ENCODE measurements at places on chromosomes 2 and 18. TPM values are rescaled to one million over a fixed set of nuclear protein-coding genes. Genes with fewer than 3 reads are reported as not detected.

Gene KCNJ3
- total RNA-seq = 1.6 TPM

Gene DYNAP
- total RNA-seq = not detected

GRCh38 chr2:27071990-27072830 is 756 bp upstream of the OST4 start:
- DNase-seq = no peak

Gene NPHP1
- total RNA-seq = 15.4 TPM

GRCh38 chr2:120641366-120641771 is 94.3 kb upstream of the GLI2 start:
- DNase-seq = no peak

Gene GATA6
- 3.0 TPM for total RNA-seq

Gene MTX2
- total RNA-seq = 19.7 TPM

DNA sequence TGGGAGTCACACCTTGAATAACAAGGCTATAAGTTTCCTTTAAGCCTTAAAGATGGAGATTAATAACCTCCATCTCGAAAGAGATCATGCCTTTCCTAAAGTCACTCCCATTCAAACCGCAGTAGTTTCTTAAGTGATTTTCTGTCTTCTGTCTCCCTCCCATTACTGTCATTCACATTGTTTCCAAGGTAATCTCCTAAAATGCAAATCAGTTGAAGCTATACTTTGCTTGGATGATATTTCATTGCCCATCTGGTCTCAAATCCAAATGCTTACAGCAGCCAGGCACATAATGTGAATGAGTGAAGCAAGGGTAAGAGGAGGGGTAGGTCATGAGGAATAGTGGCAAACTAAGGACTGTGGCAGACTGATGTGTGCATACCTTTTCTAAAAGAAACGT is 116.4 kb downstream of the CCDC141 start:
- no peak for DNase-seq

- no peak for DNase-seq
Measured at GRCh38 chr2:240368781-240369331, 66.6 kb upstream of the GPC1 start.

Gene NT5DC4
- total RNA-seq = not detected

DNA sequence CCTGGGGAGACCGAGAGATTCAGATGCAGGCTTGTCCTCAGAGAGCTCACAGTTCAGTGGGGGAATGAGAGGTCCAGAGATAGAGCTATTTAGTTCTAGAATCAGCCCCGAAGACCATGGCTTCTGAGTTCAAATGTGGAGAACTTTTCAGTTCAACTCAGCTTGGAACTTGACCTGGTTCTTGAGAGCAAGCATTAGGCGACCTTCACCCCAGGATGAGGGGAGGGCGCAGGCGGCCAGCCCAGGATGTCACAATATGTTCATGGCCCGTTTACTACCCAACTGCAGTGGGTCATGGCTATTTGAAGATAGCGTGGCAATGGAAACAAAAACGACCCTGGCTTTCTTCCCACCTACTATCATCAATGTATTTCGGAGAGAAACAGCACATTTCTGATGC is 33.8 kb downstream of the DCDC2C start:
- no peak for DNase-seq

Gene GRHL1
- total RNA-seq = 2.1 TPM

DNA sequence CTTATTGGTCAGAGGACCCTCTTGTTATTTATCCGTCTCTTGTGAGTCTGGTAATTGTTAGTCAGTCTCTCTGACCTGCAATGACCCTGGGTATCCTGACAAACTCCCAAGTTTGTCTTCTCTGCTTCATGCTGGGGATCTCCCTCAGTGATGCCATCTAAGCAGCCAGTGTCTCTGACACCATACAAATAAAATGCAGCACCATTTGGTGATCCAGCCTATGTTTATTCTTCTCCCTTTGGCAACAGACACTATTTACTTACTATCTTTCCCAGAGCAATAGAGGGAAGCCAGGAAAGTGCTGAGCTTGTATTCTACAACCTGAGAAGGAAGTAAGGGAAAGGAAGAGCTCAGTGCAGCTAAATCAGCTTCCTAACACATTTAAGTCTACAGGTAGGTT is 15.9 kb downstream of the SERPINE2 start:
- DNase-seq = no peak

DNA sequence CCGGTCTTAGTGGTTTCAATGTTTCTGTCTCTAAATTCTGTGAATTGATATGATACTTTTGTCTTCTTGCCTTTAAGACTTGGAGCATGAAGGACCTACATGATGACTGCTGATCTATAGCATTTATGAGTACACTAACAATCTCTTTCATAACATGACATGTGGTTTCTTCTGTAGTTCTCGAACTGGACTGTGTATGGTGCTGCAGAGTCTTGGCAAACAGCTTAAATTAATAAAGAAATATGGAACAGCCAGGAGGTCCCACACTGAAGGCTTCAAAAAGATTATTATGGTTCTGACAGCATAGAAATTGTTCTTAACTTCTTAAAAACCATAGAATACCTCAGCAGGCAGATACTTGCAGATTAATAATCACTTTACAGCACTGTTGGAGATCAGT is 145.0 kb downstream of the DCC start:
- no peak for DNase-seq

Gene FBXO41
- total RNA-seq = 3.9 TPM

GRCh38 chr2:96251721-96252292 is 14.0 kb downstream of the TMEM127 start:
- DNase-seq = peak; percentile 74

Gene SPHKAP
- total RNA-seq = 0.59 TPM

Gene ATP6V1B1
- 1.8 TPM for total RNA-seq

- no peak for DNase-seq
Measured at GRCh38 chr2:205297368-205297767, 384.9 kb upstream of the NRP2 start.
